Lung (tissue), 17 donors: ENCODE measurements at places on chromosomes 2 and 18. TPM values are rescaled to one million over a fixed set of nuclear protein-coding genes. Genes with fewer than 3 reads are reported as not detected.

The SCG2 gene
- 3.5 TPM for total RNA-seq

DNA sequence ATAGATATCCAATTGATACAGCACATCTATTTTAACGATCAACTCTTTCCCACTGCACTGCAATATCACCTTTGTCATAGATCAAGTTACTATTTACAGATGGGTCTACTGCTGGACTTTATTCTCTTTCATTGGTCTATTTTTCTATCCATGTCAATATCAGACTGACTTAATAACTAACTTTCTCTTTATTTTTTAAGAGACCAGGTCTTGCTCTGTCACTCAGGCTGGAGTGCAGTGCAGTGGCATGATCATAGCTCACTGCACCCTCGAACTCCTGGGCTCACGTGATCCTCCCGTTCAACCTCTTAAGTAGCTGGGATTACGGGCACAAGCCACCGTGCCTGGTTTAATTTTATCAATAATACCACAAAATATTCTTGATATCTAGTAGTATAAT lies 71.2 kb downstream of the TLK1 start:
- H3K27ac ChIP-seq, result no peak overlapping the region
- peaks cover 4% of the 10 kb centered on the region for H3K4me1 ChIP-seq
- no peak for DNase-seq
- no peaks in the 10 kb centered on the region for H3K27me3 ChIP-seq
- H3K36me3 ChIP-seq, result peaks cover 1% of the 10 kb centered on the region

The IL1F10 gene
- total RNA-seq, result not detected

- no peak overlapping the region for H3K27ac ChIP-seq
- no peak overlapping the region for H3K4me3 ChIP-seq
- H3K27me3 ChIP-seq, result no peaks in the 10 kb centered on the region
- H3K4me1 ChIP-seq, result no peaks in the 10 kb centered on the region
- no peak for DNase-seq
Measured at GRCh38 chr2:15995603-15996002, 55.3 kb downstream of the MYCN start.

DNA sequence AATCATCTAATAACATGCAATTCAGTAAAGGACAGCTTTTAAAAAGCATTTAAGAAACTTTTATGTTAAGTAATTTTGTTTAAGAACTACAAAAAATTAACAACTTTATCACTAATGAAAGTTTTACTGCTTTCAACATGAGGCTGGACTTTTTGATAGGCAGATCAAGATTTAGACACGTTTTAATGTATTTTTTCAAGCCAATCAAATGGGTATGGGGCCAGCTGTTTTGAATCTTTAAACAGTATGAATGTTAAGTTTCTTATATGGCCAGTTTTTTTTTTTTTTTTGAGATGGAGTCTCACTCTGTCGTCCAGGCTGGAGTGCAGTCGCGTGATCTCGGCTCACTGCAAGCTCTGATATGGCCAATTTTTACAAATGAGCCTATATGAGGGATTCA lies 73.1 kb downstream of the ST6GAL2 start:
- no peaks in the 10 kb centered on the region for H3K4me1 ChIP-seq
- H3K36me3 ChIP-seq, result no peaks in the 10 kb centered on the region
- DNase-seq, result no peak
- no peaks in the 10 kb centered on the region for H3K27me3 ChIP-seq
- no peak overlapping the region for H3K27ac ChIP-seq
